ENCODE measurements at places on chromosomes 3 and 15. TPM values are rescaled to one million over a fixed set of nuclear protein-coding genes. Genes with fewer than 3 reads are reported as not detected.

Gene LRRC3B
- total RNA-seq, result not detected

Gene GABPB1
- total RNA-seq, result 20.0 TPM

Gene MORC1
- total RNA-seq, result not detected

Gene PP2D1
- not detected for total RNA-seq

Gene FBXO40
- not detected for total RNA-seq

Gene CACNA2D3
- 0.41 TPM for total RNA-seq

Gene CCDC33
- not detected for total RNA-seq

Gene GRIP2
- 6.5 TPM for total RNA-seq

Gene GOLGA8T
- total RNA-seq, result not detected

Gene FEZF2
- total RNA-seq, result not detected

Gene TGM5
- total RNA-seq, result not detected

Data from Panc1 (cell line).